ENCODE measurements at places on chromosomes 6 and 20. TPM values are rescaled to one million over a fixed set of nuclear protein-coding genes. Genes with fewer than 3 reads are reported as not detected.
A peak's percentile ranks its signal among the peaks of the same experiment; 100 is the strongest.

- DNase-seq = no peak
Measured at GRCh38 chr6:43504756-43505593, 5.2 kb downstream of the LRRC73 start.

DNA sequence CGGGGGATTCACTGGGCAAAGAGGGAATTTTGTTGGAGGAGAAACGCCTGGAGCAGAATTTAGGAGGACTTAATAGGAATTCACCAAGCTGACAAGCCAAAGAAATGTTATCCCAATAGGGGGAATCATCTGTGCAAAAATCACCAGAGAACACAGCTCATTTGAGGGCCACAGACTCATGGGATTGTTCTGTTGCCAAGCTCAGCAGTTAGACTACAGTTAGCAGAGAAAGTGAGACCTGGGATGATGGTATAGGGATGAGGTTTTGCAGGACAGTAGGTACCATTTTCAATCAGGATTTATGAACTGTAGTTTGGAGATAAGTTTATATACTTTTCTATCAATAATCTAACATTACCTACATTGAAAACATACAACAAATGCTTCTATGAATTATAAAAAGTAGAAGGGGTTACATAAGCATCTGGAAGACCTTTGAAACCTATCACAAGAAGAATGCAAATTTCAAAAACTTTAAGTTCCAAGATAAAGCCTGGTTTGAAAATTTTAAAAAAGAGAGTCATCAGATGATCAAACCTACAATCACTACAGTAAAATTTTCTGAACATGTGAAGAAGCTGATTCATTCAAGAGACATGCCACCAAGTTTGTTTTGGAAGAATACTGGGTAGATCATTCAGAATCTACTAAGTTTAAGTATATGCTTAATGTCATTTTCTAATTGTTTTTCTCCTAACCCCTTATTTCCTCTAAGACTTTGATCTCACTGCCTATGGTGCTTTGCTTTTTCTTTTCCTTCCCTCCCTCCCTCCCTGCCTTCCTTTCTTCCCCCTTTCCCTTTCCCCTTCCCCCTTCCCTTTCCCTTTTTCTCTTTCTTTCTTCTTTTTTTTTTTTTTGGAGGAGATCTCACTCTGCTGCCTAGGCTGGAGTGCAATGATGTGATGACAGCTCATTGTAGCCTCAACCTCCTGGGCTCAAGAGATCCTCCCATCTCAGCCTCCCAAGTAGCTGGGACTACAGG lies 81.5 kb downstream of the KIF13A start:
- no peak for DNase-seq

DNA sequence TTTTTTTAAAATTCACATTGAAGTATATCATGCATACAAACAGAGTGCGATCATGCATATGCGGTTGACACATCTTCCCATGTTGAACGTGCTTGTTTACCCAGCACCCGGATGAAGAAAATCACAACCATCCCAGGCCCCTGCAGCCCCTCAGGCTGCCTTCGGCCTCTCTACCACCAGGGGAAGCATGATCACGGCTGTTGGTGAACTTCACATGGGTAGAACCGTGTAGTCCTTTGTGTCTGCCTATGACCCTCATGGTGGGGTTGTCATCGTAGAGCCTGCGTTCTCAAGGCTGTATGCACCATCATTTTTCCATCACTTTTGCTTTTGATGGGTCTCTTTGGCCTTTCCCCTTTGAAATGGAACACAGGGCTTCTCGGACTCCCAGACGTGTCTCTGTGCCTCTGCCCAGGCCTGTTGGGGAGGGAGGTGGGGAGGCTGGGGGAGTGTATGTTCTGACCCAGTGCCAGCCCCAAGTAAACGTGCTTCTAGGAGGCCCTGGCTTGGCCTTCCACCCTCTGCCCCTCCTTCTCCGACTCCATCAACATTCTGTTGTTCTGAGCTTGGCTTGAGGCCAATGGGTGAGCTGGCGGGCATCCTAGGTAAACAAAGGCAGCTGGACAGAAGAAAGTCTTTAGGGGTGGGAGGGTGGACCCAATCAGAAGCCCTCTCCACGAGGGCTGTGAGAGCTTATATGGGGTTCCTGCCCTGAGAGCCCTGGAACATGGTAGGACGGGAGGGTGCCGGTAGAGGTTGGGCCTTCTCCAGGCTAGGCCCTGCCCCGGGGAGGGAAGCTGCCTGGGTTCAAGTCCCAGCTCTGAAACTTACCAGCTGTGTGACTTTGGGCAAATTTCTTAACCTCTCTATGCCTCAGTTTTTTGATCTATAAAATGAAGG lies 39.7 kb downstream of the TGM2 start:
- no peak for DNase-seq

DNA sequence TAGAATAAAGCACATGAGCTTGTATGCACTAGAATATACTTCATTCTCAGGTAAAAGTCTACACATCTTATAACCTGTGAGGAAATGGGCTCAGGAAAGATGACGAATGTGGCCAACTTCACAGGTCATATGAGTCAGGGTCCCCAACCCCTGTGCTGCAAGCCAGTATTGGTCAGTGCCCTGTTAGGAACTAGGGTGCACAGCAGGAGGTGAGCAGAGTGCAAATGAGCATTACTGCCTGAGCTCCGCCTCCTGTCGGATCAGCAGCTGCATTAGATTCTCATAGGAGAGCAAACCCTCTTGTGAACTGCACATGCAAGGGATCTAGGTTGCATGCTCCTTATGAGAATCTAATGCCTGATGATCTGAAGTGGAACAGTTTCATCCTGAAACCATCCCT lies 182.3 kb downstream of the TRDN start:
- DNase-seq = no peak

OPRL1 gene
- 1.1 TPM for total RNA-seq

DNA sequence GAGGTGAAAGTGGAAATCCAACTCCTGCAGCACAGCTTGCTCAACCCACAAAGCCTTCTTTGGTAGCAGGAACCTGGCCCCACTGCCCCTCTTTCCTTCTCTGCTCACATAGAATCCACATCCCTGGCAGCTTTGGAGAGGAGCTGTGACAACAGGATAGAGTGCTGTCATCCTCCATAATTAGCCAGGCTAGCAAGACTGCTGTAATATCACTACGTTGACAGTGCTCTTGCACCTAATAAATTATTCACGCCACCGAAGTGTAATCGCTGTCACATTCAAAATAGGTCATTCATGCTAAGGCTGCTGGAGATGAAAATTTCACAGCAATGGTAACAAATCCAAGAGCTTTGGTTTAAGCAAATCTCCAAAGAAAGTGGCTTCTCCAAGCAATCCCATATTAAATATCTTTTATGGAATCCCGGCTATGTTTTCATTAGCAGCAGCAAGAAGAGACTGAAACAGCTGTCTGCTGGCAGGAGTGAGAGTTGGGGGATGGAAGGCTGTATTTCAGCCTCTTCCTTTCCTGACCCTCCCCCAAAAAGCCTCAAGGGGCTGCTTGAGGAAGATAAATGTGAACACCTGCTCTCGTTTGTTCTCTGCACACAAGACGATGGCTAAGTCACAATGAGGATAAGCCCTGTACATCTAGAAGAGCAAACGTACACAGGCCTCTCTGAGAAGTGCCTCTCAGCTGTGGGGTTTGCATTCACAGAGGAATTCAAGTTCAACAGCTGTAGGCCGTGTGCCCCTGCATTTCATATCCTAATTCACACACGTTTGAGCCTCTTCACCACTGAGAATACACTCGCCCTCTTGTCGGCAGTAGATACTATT lies 16.5 kb downstream of the RIPOR2 start:
- no peak for DNase-seq

HUS1B gene
- total RNA-seq = 0.33 TPM

DNA sequence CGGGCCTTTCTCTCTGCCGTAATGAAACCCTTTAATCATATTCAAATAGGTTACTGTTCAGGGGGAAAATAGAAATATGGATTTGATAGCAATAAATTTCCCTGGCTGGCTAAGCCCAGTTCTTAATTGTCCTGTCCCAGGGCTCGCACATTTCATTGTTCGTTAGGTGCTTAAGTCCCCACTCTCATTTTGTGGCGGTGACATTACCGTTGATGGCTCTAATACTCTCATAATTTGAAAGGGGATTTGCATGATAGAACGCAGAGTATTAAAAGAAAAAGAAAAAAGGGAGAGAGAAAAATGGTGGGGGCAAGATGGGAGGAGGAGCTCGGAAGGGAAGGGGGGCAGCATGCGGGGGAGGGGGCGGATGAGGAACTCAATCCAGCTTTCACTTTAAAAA lies 79.1 kb upstream of the FOXP4 start:
- no peak for DNase-seq

DNA sequence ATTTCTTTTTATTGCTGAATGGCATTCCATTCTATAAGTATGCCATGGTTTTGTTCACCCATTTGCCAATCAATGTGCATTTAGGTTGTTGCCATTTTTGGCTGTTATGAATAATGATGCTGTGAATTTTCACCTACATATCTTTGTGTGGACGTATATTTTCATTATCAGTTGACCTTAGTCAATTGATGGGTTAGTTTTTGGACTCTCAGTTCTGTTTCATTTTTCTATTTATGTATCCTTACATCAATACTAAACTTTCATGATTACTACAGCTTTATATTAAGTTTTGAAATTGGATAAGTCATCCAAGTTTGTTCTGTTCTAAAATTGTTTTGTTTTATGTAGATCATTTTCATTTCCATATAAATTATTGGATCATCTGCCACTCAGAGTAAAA lies 261.9 kb upstream of the CNR1 start:
- DNase-seq = no peak

C6orf163 gene
- 2.5 TPM for total RNA-seq

DNA sequence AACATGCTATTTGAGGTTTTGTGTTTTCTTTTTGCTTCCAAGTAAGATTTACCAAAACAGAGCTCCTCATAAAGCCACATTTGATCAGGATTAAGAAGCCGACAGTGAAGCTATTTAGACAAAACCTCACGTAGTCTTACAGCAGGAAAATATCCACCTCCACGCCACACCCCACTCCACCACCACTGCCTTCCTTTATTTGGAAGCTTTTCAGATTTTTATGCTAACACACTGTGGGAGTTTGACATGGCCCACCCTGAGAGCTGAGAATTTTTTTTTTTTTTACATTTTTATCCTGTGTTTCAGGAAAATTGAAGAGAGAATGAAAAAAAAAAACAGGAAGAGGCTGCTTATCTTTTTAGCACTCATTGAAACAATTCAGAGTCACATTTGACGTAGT lies 104.8 kb upstream of the MC3R start:
- no peak for DNase-seq

DNA sequence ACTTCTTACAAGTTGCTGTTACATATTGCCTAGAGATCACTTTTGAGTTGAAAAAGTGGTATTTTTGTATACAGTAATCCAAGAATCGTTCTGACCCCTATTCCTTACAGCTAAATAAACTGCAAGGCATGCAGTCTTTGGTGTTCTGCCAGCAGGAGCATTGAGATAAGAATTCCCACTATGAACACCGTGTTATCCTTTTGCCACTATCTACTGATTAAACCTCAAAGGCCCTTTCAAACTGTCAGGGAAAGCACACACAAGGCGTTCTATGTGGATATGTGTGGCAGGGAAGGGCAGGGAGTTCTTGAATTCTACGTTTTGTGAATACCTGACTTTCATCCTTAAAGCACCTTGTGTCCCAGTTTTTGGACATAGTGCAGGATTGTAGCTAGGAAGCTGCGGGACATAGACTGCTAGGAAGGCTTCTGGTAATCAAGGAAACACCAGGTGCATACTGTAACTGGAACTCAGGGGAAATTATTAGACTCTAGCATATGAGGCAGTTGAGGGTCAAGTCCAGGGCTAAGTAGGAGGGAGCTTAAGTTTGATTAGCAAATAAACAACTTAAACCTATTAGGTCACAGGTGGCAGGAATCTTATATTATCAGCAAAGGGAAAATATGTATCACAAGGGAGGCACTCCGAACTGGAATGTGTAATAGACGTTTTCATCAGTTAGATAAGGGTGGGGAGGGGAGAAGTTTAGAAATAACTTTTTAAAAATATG lies 506.6 kb downstream of the RNF144B start:
- DNase-seq = peak; percentile 8

FKBP5 gene
- 78.8 TPM for total RNA-seq

OXT gene
- total RNA-seq = 0.92 TPM

OPRM1 gene
- total RNA-seq = not detected

DNA sequence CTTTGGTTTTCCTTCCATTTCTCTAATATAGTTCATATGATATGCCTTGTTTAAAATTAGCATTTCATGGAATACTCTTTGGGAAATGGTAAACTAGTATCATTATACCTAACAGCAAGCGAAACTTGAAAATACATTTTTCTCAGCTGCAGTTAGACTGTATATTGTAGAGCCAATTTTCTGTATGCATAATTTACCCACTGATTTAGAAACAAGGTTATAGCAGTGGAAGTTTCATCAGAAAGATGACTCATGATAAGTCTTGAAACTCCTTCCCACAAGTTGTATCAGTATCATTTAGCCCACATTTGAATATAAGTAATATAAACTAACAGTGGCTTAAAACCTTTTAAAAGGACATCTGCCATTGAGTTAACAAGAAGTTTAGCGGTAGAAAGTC lies 164.8 kb upstream of the BMP5 start:
- DNase-seq = no peak

DNA sequence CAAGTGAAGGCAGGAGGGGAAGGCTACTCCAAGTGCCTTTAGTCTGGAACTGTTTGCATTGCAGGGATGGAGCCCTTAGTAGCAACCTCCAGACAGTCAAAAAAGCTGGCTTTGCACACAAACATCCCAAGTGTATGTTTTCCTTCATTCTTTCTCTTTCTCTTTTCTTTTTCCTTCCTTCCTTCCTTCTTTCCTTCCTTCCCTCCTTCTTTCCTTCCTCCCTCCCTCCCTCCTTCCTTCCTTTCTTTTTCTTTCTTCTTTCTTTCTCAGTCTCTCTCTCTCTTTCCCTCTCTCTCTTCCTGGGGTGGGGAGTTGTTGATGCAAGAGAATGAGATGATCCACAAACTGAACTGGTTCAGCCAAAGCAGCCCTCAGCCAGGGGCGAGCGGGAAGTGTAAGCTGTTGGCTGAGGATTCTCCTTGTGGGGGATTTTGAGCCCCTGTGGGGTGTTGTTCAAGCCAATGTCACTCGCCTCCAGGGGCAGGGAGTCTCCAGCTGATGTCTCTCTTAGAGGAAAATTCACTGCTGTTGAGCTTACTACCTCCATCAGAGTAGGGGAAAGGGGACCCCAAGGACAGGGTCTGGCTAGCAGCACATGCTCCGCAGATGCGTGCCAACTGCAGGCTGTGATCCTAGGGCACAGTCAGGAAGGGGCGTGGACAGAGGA lies 11.7 kb downstream of the RSPO4 start:
- no peak for DNase-seq

DEFB125 gene
- not detected for total RNA-seq

DNA sequence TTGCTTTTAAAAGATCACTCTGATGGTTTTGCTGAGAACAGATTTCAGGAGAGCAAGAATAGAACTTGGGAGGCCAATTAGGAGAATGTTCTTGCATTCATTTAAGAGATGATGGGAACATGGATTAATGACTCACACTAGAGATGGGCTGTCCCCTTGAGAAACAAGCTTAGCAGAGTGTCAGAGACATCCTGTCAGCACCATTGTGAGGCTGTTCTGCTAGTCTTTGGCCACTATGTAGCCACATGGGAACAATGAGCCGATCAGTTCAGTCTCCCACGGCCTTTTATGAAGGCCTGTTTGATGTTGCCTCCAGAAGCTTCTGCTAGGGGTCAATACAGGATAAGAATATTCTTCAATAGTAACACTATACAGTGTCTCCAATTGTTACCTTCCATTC lies 113.0 kb upstream of the EYA4 start:
- no peak for DNase-seq

- no peak for DNase-seq
Measured at GRCh38 chr6:138912308-138912707, 75.7 kb downstream of the REPS1 start.

GRCh38 chr6:156164701-156165452 lies 612.3 kb upstream of the ARID1B start:
- DNase-seq = no peak

ADGRB3 gene
- 2.2 TPM for total RNA-seq

OR2W1 gene
- total RNA-seq = not detected

GRCh38 chr6:4345543-4345942 lies 210.2 kb upstream of the ECI2 start:
- DNase-seq = no peak
